ENCODE measurements at places on chromosomes 6 and 20.
A peak's percentile ranks its signal among the peaks of the same experiment; 100 is the strongest.

- no peak for DNase-seq
Measured at GRCh38 chr20:46199198-46199597, 81.1 kb downstream of the CD40 start.

GRCh38 chr6:35419417-35419816, 32.7 kb upstream of the FANCE start:
- no peak for DNase-seq

DNA sequence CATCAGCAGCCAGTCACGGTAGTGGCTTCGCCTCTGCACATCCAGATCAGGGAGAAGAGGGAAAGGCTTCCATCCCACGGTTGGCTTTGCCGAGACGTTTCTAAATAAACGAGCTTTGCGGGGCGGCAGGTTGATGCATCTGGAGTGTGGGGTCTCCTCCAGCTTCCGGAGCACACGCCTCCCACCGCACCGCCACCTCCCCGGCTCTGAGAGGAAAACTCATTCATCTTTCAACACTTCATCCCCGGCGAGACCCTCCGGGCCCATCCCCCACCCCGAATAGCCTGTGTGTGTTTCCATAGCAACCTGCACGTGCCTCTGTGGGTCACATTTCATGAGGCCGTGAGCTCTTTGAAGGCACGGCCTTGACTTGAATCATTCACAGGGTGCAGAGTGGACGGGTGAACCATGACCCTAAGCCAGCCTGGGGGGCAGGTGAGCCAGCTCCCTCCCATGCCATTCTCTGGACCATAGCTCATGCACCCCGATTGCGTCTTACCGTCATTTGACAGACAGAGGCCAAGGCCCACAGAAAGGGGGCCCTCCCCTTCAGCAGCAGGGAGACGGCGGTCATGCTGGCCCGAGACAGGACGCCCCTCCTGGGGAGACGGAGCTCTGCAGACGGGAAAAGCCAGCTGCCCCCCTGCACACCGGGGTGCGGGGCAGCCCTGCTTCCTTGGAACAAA, 16.2 kb upstream of the CHRNA4 start:
- no peak for DNase-seq

GRCh38 chr6:52215787-52216186, 28.5 kb downstream of the IL17F start:
- DNase-seq: no peak

GRCh38 chr20:47019121-47019824, 124.6 kb downstream of the EYA2 start:
- DNase-seq: no peak

- no peak for DNase-seq
Measured at GRCh38 chr6:108904741-108905140, 56.5 kb downstream of the ARMC2 start.

GRCh38 chr20:33917831-33918525, 75.7 kb upstream of the RALY start:
- no peak for DNase-seq

GRCh38 chr20:51389543-51390264, 152.8 kb downstream of the NFATC2 start:
- no peak for DNase-seq

GRCh38 chr20:44038681-44039123, 124.0 kb downstream of the TOX2 start:
- DNase-seq: no peak

DNA sequence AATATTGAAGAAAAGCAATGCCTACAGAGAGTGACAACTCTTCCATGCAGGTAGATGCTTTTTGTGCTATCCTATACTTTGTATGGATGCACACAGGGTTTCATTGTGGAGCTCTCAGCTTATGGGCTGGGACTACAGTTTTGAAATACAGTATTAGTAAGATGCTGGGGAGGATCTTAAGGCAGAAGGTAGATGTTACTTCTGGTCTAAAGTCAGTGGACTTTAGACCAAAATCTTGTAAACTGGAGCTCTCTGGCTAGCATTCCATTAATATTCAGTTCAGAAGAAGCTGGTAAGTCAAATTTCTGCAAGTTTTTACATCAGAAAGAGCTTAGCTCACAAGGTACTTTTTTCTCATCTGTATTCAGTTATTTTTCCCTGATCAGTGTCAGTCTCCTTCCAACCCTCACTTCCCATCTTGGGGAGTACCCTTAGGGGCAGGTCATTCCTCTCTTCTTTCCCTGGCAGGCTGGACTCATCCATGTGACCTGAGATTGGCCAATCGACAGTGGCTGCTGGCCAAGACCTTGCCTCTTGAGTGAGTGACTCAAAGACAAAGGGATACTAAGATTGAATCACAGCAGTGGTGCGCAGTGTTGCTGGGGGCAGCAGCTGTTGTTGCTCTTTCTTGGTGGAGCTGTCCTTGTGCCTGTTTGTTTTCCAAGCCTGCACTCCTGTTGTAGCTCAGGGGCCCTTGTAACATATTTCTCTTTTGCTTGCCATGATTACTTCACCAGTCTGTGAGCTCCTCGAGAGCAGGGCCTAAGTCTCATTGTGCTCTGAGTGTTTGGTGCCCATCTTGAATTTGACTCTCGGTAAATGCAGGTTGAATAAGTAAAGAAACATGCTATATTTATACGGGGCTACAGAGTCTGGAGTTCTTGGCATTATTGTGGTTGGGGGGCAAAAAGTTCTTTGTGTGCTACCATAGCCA, 2.8 kb upstream of the PHF20 start:
- peak; percentile 89 for DNase-seq

- DNase-seq: no peak
Measured at GRCh38 chr6:112665114-112665513, 318.0 kb downstream of the RFPL4B start.

GRCh38 chr6:1636971-1637871, 27.5 kb downstream of the FOXC1 start:
- DNase-seq: no peak

- no peak for DNase-seq
Measured at GRCh38 chr6:32112431-32112980, 3.4 kb upstream of the TNXB start.

GRCh38 chr20:9062066-9062465, 6.8 kb upstream of the PLCB4 start:
- DNase-seq: no peak

- DNase-seq: no peak
Measured at GRCh38 chr6:87656857-87657256, 45.2 kb downstream of the AKIRIN2 start.

DNA sequence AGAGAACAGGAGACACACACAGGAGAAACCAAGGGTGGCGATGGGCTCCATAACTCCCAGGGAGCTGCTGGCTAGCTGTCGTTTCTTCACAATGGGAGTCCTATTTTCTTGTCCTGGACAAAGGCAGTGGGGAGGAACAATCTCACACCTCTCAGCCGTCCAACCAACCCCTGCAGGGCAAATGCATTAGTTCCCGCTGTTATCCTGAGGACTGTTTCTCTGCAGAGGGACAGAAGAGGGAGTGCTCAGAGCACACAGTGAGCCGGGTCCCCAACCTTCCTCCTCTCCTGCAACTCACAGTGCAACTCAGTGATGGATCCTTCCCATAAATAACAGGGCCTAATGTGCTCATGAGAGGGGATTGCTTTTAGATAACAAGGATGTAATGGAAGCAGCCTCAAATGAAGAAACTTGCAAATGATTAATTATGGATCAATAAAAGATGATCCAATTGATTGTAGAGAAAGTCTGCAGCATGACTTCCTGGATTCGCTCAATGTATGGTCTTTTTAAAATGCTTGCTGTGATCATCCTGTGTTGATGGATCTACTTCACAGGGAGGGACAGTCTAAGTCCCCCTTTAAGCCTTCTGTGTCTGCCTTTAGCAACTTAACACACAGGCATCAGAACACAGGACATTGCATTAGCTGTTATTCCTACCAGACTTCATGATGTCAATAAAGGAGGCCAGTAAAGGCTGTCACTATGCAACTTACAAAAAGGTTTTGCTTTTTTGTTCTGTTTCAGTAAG, 453.4 kb upstream of the AGPAT4 start:
- no peak for DNase-seq

DNA sequence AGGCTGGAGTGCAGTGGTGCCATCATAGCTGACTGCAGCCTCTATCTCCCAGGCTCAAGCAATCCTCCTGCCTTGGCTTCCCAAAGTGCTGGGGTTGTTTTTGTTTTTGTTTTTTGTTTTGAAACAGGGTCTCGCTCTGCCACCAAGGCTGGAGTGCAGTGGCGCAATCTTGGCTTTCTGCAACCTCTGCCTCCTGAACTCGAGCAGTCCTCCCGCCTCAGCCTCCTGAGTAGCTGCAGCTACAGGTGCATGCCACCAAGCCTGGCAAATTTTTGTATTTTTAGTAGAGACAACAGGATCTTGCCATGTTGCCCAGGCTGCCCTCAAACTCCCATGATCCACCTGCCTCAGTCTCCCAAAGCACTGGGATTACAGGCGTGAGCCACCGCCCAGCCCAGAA, 4.2 kb downstream of the C6orf132 start:
- no peak for DNase-seq

- DNase-seq: no peak
Measured at GRCh38 chr6:46393940-46394337, 97.3 kb downstream of the RCAN2 start.

DNA sequence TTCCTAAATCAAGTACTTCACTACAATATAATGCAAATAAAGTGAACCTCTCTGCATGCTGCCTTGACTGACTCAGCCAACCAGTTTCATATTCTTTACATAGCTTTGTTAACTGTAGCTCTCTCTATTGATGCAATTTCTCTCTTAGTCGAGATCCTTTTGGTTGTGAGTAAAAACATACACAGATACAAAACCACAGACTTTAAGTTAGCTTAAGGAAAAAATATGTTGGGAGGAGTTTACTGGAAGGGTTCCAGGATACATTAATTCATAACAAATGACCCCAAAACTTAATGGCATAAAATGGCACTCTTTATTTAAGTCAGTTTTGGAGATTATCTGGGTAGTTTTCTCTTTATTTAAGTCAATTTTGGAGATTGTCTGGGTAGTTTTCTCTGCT, 15.7 kb downstream of the HTR1E start:
- DNase-seq: no peak

- no peak for DNase-seq
Measured at GRCh38 chr20:8562356-8562755, 430.3 kb downstream of the PLCB1 start.

- DNase-seq: peak; percentile 56
Measured at GRCh38 chr6:125307150-125307838, 5.5 kb upstream of the HDDC2 start.

GRCh38 chr6:53189554-53189953, 40.9 kb upstream of the GCM1 start:
- no peak for DNase-seq

GRCh38 chr20:50911030-50911429, 20.2 kb downstream of the ADNP start:
- DNase-seq: no peak

DNA sequence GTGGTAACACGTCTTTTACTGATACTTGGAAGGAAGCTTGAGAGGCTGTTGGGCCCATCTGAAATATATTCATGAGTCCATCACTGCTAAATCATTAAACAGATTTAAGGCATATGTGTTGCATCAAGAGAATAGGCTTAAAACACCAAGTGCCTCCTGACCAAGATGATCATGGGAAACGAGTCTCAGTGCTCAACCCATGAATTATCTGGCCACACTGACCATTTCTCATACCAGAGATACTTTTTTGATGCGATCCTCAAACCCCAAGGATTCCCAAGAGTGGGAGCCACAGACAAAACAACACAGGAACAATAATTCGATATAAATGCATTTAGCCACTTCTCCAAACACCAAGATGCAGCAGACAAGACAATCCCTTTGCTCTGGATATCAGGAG, 17.2 kb downstream of the HEY2 start:
- DNase-seq: no peak

- DNase-seq: no peak
Measured at GRCh38 chr20:58994390-58995159, 12.5 kb downstream of the CTSZ start.

DNA sequence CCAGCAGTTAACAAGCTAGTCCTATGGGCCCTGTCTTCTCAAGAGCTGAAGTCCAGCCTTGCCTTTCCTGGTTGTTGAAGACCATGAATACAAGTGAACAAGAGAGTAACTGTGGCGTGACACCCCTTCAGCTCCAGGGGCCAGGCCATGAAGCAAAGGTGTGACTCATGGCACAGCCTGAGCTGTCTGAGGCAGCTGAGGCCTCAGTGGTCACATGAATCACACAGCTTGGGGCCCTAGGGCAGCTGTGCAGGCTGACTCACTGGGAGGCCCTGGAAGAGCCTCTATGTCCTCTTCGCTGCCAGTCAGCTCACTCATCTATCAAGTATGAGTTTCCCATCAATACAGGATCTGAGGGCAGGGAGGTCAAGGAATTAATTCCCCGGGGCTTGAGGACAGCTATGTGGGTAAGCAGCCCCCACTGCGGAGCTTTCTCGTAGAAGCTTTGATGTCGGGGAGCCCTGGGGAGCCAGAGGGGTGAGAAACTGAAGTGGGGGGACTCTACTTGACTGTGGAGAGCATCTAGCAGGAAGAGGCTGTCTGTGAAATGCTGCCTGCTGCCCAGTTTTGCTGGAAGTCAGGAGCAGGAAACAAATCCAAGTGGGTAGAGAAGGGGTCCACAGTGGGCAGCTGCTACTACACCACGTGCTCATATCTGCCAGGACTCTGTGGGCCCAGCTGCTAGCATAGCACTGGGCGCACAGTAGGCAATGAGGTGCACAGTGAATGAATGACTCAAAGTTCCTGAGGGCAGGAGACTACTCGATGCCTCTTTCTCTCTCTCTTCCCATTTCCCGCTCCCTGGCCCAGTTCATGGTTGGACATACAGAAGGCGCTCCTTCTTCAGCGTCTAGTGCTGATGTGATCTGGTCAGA, 13.7 kb upstream of the FAM83C start:
- DNase-seq: peak; percentile 98

DNA sequence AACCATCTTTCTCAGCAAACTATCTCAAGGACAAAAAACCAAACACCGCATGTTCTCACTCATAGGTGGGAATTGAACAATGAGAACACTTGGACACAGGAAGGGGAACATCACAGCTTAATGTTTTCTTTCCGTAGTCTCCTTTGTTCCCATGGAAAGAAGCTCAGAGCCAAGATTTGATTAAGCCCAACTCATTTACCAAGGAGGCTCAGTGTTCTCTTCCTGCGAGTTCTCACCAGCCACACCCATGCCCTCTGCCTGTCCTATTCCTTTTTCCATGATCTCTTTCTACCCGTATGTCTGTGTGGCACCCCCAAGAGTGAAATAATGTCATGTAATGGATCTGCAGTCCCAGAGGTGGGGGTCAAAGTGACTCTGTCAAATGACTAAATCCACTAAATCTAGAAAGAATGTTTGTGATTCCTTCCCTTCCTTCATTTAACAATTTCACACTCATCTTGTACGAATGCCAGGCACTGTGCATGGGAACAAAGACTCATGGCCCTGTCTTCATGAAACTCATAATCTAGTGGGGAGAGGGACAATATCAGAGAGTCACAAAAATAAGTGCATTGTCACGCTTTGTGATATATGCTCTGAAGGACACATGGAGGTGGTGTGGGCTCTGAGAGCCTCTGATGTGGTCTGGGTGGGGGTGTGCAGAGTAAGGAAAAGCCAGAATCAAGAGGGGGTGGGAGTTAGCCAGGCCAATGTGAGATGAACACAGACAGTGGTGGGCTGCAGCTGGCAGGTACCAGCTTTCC, 292.1 kb downstream of the CDC5L start:
- DNase-seq: no peak

- no peak for DNase-seq
Measured at GRCh38 chr6:155247618-155248007, 16.2 kb upstream of the CLDN20 start.

GRCh38 chr20:15767999-15768741, 805.1 kb downstream of the KIF16B start:
- DNase-seq: no peak

Measured in trophoblast cell (in vitro differentiated cells and primary cell).